Activated T-helper 1 cell treated with anti-CD3 and anti-CD28 coated beads, Interleukin-12 subunit alpha, Interleukin-12 subunit beta, Interleukin-2, Interleukin-4 antibody, amounts not matched to agents 30 ng/mL and 10 ng/mL and 1 ng/mL, durations not matched to agents 14 hours and 24 hours and 36 hours (primary cell): ENCODE measurements at places on chromosomes 13 and 19.

DNA sequence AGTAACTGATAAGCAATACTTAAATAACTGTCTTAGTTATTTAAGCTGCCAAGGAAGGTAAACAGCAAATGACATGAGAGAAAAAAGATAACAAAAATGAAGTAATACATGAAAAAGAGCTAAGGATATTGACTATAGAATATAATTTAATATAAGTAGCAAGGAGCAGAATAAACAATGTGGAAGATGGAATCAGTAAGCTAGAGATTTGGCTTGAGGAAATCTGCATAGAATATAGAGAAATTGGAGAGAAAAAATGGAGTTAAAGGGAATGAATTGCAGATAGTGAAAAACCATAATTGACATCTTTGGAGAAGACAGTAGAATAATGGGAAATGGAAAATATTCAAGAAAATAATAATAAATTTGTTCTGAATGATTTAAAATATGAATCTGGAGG, 127.1 kb downstream of the PDS5B start:
- H3K27me3 ChIP-seq: no peaks in the 10 kb centered on the region
- no peak for DNase-seq
- H3K4me1 ChIP-seq: no peaks in the 10 kb centered on the region

DNA sequence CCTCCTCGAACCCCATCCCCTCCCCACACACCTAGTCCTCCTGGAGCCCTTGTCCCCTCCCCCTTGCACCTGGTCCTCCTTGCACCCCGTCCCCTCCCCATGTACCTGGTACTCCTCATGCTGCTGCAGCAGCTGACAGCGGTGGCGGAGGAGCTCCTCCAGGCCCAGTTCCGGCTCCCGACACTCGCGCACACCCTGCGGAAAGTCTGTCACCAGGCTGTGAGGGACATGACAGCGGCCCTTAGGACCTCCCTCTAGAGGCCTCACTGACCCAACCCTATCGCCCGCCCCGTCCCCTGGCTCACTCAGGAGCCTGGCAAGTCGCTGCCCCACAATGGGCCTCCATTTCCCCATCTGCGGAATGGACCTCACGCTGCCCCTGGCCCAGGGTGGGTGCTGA, 6.4 kb upstream of the PPP6R1 start:
- H3K36me3 ChIP-seq: peaks cover 12% of the 10 kb centered on the region
- DNase-seq: no peak
- H3K27ac ChIP-seq: no peak overlapping the region
- peaks cover 4% of the 10 kb centered on the region for H3K4me1 ChIP-seq
- H3K27me3 ChIP-seq: no peaks in the 10 kb centered on the region
- no peak overlapping the region for H3K4me3 ChIP-seq

DNA sequence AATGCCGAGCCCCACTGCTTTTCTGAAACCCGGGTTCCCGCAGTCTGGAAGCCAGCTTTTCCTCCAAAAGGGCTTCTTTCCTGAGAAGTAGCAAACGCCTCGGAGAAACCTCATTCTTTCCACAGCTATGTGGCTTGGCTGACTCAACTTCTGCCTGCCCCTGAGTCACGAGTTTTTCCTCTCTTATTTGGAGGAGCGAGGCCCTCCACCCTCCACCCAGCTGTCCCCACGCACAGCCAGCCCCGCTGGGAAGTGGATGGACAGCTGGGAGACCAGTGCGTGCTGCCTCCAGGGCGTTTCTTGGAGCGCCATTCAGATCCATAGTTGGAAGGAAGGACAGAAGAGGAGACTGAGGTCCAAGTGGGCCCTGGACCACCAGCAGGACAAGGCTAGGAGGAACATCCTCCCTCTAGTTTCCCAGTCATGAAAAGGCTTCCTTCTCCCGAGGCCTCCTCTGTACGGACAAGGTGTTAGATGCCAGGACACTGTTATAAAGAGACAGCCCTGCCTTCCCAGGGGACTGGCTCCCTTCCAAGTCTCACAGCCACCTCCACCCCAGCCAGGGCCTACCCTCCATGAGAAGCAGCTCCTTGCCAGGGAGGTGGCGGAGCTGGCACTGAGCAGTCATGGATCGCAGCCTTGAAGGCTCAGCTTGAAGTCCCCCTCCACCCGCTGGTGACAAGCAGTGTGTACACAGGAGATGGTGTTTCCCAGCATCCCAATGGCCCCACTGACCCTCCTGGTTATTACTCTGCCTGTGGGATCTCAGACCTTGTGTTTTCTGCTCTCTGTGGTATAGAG, 2.5 kb upstream of the PLEKHF1 start:
- peaks cover 43% of the 10 kb centered on the region for H3K4me1 ChIP-seq
- peaks cover 9% of the 10 kb centered on the region for H3K36me3 ChIP-seq
- peak overlapping the region; percentile 57 for H3K4me3 ChIP-seq
- H3K27ac ChIP-seq: peak overlapping the region; percentile 84
- DNase-seq: no peak
- no peaks in the 10 kb centered on the region for H3K27me3 ChIP-seq

DNA sequence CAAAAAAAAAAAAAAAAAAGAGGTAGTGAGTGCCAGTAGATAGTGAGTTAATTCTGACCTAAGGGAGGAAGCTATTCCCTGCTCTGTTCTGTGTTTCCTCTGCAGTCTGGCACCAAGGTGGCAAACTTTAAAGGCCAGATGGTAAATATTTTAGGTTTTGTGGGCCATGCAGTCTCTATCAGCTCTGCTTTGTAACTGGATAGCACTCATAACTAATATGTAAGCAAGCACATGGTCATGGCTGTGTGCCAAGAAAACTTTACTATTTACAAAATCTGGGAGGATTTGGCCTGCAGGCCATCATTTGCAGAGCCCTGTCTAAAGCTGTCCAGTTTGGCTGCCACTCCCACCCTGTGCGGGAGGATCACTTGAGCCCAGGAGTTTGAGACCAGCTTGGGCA, 4.3 kb downstream of the PIN1 start:
- H3K27me3 ChIP-seq: no peaks in the 10 kb centered on the region
- DNase-seq: no peak
- peaks cover 42% of the 10 kb centered on the region for H3K36me3 ChIP-seq
- peaks cover 10% of the 10 kb centered on the region for H3K4me1 ChIP-seq
- no peak overlapping the region for H3K27ac ChIP-seq

DNA sequence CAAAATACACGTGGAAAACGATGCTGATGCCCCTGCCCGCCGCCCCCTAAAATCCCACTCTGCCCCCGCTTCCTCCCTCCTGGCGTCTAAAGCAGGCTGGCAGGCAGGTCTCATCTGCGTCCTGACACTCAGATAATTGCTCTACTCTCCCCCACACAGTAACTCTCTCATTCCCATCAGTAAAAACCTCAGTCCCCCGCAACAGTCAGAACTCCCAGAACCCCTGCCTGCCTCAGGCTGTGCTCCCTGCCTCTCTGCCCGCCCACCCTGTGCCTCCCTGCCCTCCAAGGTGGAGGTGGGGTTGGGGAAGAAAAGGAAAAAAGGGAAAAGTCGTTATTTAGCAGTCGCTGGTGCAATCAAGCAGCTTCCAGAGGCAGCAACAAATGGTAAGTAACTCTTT, 473.7 kb downstream of the EFNB2 start:
- DNase-seq: no peak
- no peaks in the 10 kb centered on the region for H3K4me1 ChIP-seq
- no peaks in the 10 kb centered on the region for H3K36me3 ChIP-seq
- H3K27me3 ChIP-seq: no peaks in the 10 kb centered on the region

DNA sequence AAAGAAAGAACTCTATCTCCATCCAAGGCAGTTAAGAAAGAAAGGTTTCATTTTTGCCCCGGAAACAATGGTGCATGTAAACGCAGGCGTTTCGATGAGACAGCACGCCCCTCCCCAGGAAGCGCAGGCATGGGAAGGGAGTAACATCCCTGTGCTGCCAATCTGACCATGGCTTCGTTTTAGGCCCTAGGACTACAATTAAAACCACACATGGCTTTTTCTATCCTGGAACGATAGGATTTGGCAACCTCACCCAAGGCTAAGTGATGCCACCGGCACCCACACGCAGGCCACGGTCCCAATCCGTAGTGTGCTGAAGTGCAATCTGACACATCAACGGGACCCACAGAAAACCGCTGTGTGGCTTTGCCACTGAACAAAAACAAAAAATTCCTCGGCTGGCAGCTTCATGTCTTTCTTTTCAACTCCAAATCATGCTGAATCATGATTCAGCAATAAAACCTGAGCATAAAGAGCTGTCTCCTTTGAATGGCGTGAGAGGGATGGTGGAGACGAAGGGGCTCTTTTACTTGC, 24.2 kb downstream of the RANBP3 start:
- DNase-seq: peak; percentile 24
- H3K27me3 ChIP-seq: no peaks in the 10 kb centered on the region
- peak overlapping the region; percentile 76 for H3K4me3 ChIP-seq

DNA sequence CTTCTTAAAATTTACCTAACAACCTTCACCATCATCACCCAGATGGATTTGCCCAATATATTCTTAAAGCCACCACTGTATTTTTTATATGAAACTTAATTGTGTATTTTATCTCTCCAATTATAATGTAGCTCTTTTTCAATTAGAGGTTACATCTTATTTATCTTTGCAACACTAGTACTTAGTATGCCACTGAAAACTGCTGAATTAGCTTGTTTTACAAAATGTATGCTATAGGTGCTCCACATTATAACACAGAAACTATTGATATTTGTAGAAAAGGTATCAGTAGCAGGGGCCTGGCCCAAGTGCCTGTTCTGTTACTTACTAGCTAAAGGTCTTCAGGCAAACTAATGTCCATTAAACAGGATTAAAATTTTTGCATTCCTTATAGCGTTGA, 35.8 kb upstream of the PCDH17 start:
- H3K36me3 ChIP-seq: no peaks in the 10 kb centered on the region
- no peak overlapping the region for H3K27ac ChIP-seq
- H3K4me3 ChIP-seq: no peak overlapping the region
- no peak for DNase-seq

DNA sequence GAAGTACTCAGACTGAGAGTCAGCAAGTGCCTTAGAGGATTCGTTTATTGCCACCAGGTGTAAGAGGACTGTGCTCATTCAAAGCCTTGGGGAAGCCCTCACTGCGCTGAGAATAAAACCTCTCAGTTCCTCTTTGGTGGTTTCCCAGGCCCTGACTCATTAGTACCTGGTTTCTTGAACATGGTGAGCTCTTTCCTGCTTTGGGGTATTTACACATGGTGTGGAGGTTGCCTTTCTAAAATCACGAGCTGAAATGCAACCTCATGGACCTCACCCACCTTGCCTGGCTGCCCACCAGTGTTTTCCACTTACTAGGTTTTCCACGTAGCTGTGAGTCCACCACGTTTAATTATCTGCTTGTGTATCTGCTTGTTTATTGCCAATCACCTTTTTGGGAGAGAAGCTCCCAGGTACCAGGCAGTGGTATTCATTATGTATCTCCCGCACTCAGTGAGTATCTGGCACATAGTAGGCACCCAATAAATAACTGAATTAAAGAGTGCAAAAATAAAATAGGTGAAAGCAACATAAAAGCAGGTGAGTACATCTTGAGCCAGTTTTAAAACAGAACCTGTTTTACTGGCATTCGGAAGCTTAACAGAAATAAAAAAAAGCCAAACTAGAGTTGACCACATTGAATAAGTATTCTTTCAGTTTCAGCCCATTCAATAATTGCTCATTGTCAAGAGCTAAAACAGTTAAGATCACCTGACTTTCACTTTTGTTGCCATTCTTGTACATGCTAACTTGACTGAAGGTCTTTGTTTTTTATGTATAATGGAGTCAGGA, 533.0 kb downstream of the MYO16 start:
- peak; percentile 44 for DNase-seq
- peaks cover 12% of the 10 kb centered on the region for H3K27me3 ChIP-seq
- no peaks in the 10 kb centered on the region for H3K36me3 ChIP-seq
- peak overlapping the region; percentile 6 for H3K27ac ChIP-seq
- H3K4me3 ChIP-seq: peak overlapping the region; percentile 1
- peaks cover 34% of the 10 kb centered on the region for H3K4me1 ChIP-seq

GRCh38 chr19:51131780-51132680, 7.3 kb downstream of the SIGLEC9 start:
- peak overlapping the region; percentile 38 for H3K27ac ChIP-seq
- no peak overlapping the region for H3K4me3 ChIP-seq
- H3K4me1 ChIP-seq: peaks cover 26% of the 10 kb centered on the region
- no peaks in the 10 kb centered on the region for H3K36me3 ChIP-seq
- DNase-seq: no peak

DNA sequence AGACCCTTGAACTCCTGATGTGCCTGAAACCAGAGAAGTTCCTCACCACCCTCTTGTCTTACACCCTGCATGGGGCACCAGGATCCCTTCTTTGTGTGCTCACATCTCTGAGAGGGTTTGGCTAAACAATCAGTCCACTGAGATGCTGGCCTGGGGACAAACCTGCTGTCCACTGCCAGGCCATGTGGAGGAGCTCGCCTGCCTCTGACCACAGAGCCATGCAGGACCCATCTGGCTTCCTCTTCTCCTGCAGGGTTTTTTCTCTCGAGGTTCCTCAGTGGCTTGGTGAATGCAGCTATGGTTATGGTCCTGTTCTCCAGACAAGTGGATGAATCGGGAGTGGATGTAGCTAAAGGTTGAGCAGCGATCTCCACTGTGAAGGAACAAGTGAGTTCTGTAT, 49.1 kb upstream of the MEDAG start:
- H3K4me3 ChIP-seq: no peak overlapping the region
- H3K4me1 ChIP-seq: no peaks in the 10 kb centered on the region
- H3K27ac ChIP-seq: no peak overlapping the region
- H3K36me3 ChIP-seq: no peaks in the 10 kb centered on the region
- H3K27me3 ChIP-seq: peaks cover 6% of the 10 kb centered on the region

GRCh38 chr13:51249255-51249654, 27.1 kb downstream of the FAM124A start:
- no peaks in the 10 kb centered on the region for H3K36me3 ChIP-seq
- no peak overlapping the region for H3K4me3 ChIP-seq
- no peak for DNase-seq
- H3K27me3 ChIP-seq: peaks cover 1% of the 10 kb centered on the region

DNA sequence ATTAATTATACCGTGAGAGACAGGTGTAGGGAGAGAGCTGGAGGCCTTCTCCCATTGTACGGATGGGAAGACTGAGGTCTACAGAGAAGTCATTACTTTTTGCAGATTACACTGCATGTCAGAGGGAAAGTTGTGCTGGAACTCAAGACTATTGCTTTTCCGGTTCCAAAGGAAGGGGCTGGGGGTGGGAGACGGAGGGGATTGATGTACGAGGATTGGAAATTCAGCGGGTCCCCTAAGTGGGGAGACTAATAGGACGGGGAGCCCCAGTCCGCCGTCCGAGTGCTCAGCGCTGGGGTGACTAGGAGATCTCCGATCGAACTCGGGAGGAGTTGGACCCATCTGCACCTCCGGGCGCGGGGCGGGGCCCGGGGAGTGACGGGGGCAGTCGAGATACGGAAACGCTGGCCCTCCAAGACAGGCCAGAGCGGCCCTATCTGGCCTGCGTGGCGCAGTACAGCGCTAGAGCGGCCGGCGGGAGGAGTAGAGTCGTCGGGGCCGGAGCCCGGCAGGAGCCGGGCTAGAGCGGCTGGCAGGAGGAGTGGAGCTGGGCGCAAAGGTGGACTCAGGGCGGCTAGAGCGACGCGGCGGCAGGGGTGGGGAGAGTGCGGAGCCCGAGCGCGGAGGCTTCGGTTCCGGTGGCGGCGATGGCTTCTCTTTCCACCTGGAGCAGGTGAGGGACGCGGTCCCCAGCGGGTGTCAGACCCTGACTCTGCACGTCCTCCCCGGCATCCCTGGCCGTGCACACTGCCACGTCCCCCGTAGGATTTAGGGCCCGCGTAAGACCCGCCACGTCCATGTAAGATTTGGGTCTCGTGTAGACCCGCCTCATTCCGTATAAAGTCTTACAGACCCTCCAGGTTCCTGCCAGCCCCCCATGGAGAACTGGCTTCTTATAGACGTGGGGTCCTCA, 1.1 kb downstream of the ARHGEF1 start:
- no peaks in the 10 kb centered on the region for H3K27me3 ChIP-seq
- peak; percentile 89 for DNase-seq
- peak overlapping the region; percentile 81 for H3K4me3 ChIP-seq
- H3K4me1 ChIP-seq: peaks cover 56% of the 10 kb centered on the region
- peak overlapping the region; percentile 96 for H3K27ac ChIP-seq
